ENCODE measurements at places on chromosomes 12 and 14.

DNA sequence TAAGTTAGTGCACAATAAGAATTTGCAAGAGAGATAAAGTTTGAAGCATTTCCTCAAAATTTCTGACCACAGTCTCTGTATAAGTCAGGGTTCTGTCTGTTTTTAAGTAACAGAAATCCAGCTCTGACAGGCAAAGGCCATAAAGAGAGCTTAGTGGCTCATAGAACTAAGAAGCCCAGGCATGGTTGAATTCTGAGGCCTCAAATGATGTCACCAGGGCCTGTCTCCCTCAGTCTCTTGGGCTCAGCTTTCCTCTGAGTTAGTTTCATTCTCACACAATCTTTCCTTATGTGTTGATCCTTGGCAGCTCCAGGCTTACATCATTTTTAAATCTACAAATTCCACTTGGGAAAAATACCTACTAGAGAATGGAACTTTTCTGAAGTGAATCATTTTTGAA lies 173.4 kb upstream of the ATP2B1 start:
- DNase-seq, result no peak

GRCh38 chr14:21347201-21347600 lies 36.6 kb downstream of the SUPT16H start:
- DNase-seq, result no peak

DNA sequence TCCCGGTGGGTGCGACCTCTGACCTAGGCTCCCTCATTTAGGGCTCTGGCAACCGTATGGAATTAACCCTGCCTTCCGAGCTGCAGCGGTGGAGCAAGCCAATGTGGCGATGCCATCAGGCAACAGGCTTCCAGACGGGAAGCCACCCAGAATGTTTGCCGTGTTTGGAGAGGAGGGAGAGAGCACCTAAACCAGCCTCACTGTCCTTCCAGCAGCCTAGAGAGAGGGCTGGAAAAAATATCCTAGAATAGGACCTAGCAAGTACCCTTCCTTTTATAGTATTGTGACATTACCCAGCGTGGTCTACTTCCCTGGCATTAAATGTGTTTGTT lies 287 bp upstream of the SLC2A13 start:
- no peak for DNase-seq

DNA sequence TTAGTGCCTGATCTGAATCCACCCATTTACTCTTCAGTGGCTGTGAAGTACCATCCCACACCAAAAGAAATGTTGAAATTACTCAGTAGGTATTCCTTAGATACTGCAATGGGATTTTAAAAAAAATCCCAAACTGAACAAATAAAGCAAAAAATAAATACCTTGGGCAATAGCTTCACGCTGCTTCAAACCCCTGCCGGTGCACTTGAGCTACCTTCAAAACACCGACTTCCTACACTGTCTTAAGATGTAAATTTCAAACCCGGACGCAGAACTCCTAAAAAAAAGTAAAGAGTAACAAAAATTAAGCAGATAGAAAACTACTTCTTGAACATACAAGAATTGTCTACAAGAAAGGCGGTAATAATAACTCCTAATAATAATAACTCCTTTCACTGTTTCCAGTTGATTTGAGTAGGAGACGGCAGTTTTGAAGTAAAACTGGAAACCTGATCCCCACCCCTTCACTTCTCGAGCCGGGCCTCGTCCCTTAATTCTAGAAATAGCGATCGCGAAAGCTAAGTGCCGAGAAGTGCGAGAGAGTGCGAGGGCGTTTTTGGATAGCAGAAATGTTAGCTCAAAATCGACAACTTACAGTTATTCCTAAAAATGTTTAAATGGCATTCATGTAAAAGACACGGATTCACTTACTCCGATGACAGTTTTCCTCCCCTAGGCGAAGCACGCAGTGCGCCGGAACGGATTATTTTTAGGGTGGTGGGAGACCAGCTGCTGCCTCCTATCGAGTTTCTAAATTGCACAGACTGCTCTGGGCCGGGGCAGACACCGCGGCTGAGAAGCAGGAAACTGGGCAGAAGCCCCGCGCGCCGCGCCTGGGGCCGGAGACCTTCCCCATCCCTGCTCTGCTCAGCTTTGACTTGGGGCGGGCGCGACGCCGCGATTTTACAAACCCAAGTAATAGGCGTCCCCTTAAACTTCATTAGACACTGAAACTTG lies at the start of gene ABCC9:
Gene ABCC9, minus strand, starts transcription at position 878 of the 957 bp plus-strand sequence. CDS start 4,752 bp downstream, outside the sequence.
- peak; percentile 21 for DNase-seq

GRCh38 chr12:111529424-111530368 lies 69.4 kb downstream of the ATXN2 start:
- peak; percentile 71 for DNase-seq

GRCh38 chr12:68633614-68634558 lies 23.2 kb downstream of the RAP1B start:
- DNase-seq, result no peak

DNA sequence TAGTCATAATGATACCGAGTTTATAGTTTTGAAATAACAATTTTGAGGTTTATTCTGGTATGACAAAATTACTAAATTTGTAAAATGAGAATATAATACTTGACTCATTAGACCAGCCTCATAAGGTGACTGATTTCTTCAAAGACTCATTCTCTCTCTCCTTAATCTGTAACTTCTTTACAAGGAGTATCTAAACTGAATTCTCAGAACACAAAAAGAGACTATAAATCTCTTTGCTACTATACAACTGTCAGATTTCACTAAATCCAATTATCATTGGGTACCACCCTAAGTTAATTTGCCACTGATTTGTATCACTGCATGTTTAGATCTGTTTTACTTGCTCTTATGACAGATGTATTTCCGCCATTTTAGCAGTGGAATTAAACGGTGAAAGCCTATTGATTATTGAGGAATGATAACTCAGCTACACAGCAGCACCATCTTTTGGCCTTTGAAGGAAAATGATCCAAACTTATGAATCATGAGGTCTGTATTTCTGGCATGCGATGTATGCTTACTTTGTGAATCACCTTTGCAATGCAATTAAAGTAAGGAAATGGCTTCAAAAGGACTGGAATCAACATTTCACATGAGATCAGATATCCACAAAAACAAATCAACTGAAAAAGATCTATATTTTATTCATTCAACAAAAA lies 161.2 kb downstream of the RERGL start:
- DNase-seq, result no peak

- DNase-seq, result no peak
These were observed 281.3 kb downstream of the KCNH5 start for GRCh38 chr14:62763951-62764350.

DNA sequence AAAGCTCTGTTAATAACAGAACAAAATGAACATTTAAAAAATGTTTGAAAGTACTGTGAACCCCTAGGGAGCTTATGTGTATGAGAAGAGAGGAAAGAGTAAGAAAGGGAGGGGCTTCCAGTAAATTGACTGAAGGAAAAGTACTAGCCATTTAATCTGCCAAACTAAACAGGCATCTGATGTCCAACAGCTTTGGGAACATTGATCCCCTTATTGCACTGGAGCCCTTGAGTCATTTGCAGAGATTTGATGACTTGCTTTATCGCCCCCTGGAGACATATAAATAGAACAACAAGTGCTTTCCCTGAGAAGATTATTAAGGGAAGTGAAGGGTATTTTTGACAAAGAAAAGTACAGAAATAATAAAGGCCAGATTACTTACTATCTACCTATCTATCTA lies 319.3 kb upstream of the NOVA1 start:
- no peak for DNase-seq

DNA sequence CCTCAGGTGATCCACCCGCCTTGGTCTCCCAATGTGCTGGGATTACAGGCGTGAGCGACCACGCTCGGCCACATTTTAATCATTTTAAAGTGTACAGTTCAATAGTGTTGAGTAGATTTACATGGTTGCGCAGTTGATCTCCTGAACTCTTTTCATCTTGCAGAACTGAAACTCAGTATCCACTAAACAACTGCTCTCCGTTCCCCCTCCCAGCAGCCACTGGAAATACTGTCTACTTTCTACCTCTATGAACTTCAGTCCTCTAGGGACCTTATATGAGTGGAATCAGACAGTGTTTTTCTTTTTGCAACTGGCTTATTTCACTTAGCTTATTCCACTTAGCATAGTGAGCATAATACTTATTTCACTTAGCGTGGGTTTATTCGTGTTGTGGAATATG lies 53.7 kb downstream of the KCTD10 start:
- DNase-seq, result no peak

- no peak for DNase-seq
These were observed 76.6 kb downstream of the SINHCAF start for GRCh38 chr12:31249356-31249755.

- DNase-seq, result no peak
These were observed 280.4 kb downstream of the GALC start for GRCh38 chr14:87712396-87713090.
